ENCODE measurements at places on chromosomes 1 and 21.

DNA sequence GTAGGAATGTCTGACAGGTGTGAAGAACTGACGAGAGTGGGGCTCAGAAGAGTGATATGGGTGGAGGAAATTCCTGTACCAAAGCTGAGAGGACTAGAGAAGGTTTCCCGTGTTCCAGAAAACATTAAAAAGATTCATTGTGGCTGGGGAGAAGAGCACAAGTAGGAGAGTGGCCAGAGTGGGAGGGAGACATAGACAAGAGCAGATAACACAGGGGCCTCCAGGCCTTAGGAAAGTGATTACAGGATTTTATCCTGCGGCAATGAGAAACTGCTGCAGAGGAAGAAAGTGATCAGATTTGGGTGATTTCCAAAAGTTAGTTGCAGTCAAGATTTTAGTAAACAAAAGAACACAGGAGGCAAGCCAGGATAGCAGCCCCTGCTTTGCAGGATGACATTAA, 7.9 kb downstream of the C8B start:
- no peak for DNase-seq

- no peak for DNase-seq
Observed at GRCh38 chr1:54229281-54229891, 29.4 kb downstream of the MRPL37 start.

- no peak for DNase-seq
Observed at GRCh38 chr1:44571712-44572571, 102.3 kb downstream of the TMEM53 start.

- no peak for DNase-seq
Observed at GRCh38 chr1:226675715-226676357, 63.2 kb downstream of the ITPKB start.

GRCh38 chr1:228944296-228944695, 209.0 kb downstream of the RHOU start:
- no peak for DNase-seq
